ENCODE measurements at places on chromosomes 13 and 19.

- no peak for DNase-seq
Measured at GRCh38 chr13:77898097-77898496, 20.5 kb downstream of the EDNRB start.

DNA sequence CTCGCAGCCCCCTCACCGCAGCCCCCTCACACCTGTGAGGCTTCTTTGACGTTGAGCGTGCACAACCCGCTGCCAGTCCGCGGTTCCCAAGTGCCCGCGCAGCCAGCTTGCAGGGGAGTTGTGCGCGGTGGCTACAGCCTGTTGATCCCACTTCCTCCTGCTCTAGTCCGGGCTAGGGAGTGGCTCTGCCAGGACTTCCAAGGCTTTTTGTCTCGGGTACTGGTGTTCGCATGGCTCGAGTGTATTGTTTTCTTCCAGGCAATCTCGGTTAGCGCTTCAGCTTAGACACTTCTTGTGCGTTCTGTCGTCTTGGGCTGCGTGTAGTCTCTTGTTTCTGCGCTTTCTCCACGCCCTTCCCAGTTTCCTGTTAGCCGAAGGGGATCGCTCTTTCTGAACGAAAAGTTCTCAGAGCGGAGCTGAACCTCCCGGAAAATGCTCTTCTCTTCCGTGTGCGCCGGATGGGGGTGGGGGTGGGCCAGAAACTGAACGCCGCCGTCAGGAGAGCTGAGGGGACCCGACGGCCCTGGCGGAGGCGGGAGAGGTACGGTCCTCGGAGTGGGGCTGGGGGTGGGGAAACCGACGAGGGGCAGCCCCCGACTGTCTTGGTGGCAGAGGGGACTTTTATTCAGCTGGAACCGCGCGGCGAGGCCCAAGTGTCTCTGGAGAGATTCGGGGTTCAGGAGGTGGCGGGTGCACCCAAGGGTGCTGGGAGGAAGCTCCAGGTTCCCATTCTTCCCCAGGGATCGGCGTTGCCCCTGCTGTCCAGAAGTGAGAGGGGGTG is 697 bp upstream of the DGKH start:
- peak; percentile 8 for DNase-seq

GRCh38 chr19:44202470-44202869 is 9.9 kb upstream of the ZNF227 start:
- no peak for DNase-seq

- no peak for DNase-seq
Measured at GRCh38 chr13:98253526-98253925, 76.5 kb upstream of the RNF113B start.

DNA sequence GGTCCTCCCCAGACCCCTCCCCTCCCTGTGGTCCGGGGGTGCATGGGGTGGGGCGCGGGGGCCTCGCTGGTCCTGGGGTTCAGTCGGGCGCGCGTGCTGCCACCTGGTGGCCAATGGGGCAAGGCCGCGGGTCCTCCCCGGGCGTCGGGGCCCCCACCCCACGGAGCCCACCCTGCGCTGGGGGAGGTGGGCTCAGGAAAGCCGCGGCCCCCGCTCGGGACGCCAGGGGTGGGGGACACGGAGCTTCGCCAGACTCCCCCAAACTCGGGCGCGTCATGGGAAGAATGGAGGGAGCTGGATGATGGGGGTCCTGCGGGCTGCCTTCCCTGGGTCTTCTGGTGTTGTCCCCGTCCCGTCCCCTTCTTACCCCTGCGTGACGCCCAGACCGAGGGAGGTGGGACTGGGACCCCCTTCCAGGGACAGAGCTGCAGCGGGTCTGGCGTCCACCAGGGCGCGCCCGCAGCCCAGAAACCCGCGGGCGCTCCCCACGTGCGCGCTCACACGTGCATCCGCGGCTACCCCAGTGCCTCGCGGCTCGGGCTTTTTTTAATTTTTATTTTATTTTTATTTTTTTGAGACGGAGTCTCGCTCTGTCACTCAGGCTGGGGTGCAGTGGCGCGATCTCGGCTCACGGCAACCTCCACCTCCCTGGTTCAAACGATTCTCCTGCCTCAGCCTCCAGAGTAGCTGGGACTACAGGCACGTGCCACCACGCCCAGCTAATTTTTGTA is 19.8 kb upstream of the TCF3 start:
- peak; percentile 55 for DNase-seq

DNA sequence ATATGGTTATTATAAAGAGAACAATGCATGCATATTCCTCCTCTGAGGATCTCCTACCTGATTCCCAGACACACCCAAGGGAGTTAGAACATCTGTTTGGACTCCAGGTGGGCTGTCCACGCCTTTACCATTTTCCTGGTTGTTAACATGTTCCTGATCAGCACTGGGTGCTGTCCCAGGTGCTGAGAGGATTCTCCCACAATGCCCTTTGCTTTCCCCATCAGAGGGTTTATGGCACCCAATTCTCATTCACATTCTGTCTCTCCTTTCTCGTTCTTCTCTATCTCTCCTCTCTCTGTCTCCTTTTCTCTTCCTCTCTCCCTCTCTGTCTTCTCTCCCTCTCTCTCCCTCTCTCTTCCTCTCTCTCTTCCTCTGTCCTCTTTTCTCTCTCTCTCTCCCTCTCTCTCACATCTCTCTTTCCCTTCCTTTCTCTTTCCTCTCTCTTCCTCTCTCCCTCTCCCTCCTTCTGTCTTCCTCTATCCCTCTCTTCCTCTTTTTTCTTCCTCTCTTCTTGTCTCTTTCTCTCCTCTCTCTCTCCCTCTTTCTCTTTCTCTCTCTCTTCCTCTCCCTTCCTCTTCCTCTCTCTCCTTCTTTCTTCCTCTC is 3.3 kb upstream of the RDH13 start:
- no peak for DNase-seq

GRCh38 chr19:14404312-14404711 is 14.8 kb downstream of the DDX39A start:
- DNase-seq = no peak

DNA sequence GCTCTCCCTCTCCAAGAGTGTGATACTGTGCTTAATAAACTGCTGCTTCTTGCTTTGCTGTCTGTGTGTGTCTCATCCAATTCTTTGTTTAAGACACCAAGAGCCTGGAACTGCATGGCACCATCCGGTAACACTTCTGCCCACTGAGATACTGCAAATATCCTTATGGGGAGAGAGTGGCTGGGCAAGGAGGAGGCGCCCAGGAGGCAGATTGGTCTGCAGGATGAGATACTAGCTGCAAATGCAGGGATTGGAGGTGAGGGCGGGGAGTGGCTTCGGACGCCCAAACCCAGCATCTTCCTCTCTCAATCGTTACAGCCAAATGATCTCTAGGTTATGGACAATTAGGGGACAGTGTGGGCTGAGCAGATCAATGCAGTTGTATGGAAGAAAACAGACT is 1.7 kb upstream of the SIGLEC7 start:
- no peak for DNase-seq

GRCh38 chr13:108402850-108403249 is 133.3 kb downstream of the TNFSF13B start:
- no peak for DNase-seq

- DNase-seq = no peak
Measured at GRCh38 chr13:21902709-21903098, 231.8 kb downstream of the FGF9 start.

- no peak for DNase-seq
Measured at GRCh38 chr13:91988331-91988730, 589.9 kb downstream of the GPC5 start.

- no peak for DNase-seq
Measured at GRCh38 chr19:19202707-19203011, 555 bp downstream of the NR2C2AP start.

- DNase-seq = no peak
Measured at GRCh38 chr13:76684336-76684735, 201.9 kb downstream of the KCTD12 start.

DNA sequence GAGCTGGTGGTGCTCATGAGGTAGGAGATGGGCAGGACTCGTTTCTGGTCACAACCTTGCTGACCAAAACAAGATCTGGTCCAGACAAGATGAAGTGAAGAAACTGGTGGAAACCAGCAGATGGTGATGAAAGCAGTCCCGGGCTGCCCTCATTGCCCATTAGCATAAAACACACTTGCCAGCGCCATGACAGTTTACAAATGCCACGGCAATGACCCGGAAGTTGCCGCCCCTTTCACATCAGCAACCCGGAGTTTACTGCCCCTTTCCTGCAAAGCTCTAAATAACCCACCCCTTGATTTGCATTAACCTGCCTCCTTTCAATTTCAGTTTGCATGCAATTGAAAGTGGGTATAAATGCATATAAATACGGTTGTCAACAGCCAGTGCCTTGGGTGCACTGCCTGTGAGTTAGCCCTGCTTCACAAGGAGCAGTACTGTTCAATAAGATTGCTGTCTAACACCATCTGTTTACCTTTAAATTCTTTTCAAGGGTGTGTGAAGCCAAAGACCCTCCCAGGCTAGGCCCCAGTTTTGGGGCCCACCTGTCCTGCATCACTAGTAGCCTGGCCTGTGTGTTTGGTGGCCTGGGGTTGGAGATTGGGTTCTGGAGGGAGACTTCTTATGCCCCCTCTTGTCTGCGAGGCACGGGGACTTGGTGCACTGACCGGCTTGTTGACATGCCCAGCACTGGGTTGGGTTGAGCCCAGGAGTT is 38.8 kb downstream of the CHST8 start:
- no peak for DNase-seq

GRCh38 chr13:99053636-99054233 is 75.9 kb upstream of the DOCK9 start:
- no peak for DNase-seq

DNA sequence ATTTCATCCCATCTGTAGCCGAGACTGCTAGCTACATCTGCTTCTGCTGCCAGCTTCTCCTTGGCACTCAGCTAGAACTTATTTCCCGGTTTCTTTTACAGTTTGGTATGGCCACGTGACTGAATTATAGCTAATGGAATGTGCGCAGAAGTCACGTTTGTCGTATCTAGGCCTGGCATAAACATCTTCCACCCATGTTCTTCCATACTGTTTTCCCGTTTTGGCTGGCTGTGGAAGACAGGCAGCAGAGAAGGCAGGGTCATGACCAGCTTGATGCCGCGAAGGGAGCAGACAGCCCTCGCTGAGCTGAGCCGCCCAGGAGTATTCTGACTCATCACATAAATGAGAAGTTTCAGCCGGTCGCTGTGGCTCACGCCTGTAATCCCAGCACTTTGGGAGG is 186.7 kb downstream of the RFC3 start:
- DNase-seq = no peak

DNA sequence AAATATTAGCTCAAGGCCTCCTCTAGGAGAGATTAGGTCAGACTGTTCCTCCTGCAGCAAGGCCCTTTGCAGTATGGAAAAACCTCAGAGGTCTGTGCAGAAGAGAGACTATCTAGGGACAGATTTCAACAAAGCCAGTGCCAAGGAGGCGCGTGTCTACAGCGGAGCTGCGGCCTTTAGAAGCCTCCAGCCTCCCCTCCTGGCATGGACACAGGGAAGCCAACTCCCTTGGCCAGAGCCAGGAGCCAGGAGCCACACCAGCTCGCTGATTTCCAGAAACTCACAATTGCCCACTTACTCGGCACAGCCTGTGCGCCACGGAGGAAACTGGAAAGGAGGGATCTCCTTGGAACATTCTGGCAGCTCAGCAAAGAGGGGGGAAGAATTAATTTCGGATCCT is 63.4 kb downstream of the INSR start:
- DNase-seq = no peak

DNA sequence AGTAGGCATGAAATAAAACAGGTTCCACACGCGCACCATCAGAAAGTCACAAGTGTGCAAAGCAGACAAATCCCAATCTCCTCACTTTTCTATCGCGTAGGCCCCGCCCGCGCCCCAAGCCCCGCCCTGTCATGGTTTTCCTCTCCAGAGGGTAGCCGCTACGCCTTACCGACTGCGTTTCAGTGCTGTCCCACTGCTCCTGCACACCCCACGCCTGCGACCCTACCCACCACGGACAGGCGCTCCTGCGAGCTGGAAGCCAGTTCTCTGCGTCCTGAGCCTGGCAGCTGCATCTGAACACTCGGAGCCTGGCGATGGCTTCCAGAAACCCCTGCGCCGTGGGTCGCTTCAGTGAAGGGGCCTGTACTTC is 379 bp upstream of the ZNF470 start:
- DNase-seq = peak; percentile 10

DNA sequence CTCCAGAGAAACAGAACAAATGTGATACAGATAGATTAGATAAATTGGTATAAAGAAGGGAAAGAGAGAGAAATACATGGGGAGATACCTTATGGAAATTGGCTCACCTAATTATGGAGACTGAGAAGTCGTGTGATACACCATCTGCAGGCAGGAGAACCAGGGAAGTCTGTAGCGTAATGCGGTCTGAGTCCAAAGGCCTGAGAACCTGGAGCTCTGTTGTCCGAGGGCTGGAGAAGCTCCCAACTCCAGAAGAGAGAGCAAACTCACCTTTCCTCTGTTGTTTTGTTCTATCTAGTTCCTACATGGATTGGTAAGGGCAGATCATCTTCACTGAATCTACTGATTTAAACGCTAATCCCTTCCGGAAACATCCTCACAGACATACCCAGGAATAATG is 648.2 kb upstream of the GPC6 start:
- no peak for DNase-seq

DNA sequence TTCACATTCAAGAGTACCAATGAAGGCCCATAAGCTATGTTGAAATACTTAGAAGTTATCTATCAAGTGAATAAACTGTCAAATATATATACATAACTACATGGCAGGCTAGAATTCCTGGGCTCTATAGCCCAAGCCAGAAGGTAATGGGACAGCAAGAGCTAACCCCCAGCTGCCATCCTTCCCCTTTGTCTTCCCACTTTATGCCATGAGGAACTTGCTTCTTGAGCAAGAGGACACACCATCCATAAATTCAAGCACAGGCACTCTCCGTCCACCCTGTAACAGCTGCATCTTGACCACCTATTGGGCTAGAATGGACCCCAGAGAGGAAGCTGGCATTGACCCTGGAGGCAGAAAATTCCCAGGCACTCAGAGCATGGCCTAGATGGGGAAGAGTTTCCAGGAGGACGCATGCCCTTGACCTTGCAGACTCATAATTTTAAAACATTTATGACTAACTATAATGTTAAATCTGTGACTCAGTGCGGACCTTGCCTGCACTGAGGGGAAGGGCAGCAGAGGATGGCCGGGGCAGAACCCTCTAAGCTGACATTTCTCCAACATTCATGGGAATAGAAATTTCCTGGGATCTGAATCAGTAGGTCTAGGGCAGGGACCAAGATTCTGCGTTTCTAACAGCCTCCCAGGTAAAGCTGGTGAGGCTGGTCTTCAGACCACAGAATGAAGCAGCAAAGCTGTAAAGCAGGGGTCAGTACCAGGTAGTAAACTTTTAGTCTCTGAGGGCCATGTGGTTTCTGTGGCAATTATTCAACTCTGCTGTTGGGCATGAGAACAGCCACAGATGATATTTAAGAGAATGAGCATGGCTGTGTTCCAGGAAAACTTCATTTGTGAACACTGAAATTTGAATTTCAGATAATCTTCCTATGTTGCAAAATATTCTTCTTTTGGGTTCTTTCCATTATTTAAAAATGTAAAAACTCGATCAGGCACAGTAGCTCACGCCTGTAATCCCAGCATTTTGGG is 71.4 kb upstream of the CLDN10 start:
- DNase-seq = no peak
